ENCODE measurements at places on chromosomes 3 and 15.

GRCh38 chr3:50293079-50293801 is 1.0 kb upstream of the IFRD2 start:
- no peak for DNase-seq

- DNase-seq: no peak
Observed at GRCh38 chr3:140316466-140316865, 361.4 kb upstream of the TRIM42 start.

- DNase-seq: no peak
Observed at GRCh38 chr3:29978036-29978435, 628.4 kb upstream of the TGFBR2 start.

- no peak for DNase-seq
Observed at GRCh38 chr3:9061634-9062033, 98.4 kb upstream of the RAD18 start.

DNA sequence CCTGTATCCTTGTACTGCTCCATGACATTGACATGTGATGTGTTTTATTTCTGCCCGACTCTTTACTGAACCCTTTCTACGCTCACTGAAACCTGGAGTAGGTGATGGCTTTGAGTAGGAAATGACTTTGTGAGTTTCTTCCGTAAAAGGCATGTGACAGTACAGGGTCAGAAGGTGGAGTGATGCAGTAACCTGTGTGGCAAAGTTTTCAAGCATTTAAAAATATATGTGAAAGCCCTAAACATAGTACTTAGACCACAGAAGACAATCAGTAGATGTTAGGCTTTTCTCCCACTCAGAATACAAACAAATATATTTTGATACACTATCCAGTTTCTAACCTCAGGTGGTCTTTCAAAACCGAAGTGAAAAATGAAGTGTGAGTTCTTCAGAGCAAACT is 31.3 kb upstream of the SACM1L start:
- no peak for DNase-seq

GRCh38 chr3:7306901-7307300 is 446.0 kb downstream of the GRM7 start:
- DNase-seq: no peak

DNA sequence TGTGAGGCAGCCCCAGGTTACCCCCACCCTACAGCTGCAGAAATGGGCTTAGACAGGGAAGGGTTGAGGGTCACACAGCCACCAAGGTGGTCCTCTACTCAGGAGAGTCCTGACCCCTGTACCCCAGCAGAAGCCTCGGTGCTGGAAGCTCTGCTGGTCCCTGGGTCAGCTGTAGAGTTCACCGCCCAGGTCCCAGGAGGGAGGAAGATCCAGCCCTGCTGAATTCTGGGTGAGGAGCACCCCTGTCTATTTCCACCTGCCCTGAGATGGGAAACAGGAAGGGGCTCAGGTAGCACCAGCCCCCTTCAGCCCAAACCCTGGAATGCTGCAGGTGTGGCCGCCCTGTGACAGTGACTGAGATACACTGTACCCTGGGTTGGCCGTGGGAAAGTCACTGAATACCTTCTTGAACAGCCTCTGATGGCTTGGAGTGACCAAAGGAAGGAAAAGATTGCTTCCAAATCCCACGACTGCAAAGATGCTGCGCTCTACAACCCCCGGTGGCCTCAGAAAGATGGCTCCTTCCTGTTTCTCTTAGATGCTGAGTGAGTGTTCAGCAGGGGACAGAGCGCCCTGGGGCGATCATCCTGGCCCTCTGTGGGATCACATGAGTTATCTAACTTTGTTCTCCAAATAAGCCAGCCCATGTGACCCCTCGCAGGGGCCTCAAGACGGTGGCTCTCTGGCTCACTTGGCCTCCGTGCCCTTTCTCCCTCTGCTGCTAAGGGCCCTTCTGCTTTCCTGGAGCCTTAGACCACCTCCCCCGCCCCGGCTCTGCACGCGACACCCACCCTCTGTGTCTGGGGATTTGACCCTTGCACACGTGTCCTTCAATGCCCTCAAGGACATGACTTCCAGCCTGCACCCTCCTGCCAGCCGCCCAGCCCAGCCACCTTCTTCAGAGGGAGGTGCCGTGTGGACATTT is 141.9 kb downstream of the NSMCE3 start:
- no peak for DNase-seq

Data from CMK (cell line).